Activated naive CD8-positive, alpha-beta T cell treated with anti-CD3 and anti-CD28 coated beads, Interleukin-2, amount 50 U/mL, for 24 hours (primary cell): ENCODE measurements at places on chromosomes 11 and 22.

DNA sequence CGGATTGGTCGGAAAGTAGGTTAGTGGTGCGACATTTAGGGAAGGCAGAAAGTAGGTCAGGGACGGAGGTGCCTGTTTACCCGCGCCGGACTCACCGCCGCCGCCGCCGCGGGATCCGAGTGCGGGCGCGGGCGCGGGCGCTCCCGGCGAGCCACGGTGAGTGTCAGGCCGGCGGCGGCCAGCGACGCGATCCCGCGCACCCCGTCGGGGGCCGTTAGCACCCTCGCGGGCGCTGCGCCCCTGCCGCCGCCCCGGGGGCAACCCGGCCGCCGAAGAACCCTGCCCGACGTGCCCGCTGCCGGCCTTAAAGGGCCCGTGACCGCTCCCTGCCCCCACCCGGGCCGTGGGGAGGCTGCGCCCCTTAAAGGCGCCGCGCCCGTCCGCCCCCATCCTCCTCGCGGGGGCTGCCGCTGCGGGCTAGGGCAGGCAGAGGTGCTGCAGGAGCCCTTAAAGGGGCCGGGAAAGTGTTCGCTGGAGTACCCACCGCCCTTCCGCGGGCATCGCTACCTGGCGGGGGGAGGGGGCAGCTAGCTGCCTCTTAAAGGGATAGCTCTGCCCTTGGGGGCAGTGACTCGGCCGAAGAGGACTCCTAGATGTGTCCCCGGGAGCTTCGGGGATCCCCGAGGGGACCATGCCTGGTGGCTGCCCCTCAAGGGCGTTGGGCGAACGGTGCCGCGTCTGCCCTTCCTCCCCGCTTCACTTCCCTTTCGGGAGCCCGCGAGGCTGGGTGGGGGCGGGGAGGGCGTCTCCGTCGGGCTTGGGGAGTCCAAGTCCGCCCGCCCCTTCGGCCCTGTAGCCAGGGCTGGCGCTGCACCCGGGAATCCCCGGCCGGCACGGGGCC is at the start of gene BMAL1:
Gene BMAL1 (plus strand): TSS at position 23 of the 841 bp plus-strand sequence. CDS start 76,519 bp downstream, outside the sequence.
- DNase-seq = peak; percentile 63

GRCh38 chr11:2891326-2892214 is 6.0 kb upstream of the CDKN1C start:
- DNase-seq = no peak

DNA sequence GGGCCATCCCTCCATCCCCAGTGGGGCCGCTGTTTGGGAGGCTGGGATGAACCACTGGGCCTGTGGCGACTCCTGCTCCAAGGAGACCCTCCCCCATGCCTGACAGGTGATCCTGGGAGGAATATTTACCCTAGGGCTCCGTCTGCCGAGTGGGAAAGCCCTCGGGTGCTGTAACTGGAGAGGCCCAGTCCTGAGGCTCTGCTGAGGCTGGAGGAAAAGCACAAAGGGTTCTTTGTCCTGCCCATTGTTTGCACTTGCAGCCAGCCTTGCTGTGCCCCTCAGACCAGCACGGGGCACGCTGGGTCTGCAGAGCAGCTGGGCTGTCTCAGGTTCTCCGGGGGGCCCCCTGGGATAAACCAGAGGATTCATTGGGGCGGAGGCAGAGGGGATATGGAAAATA is 321.1 kb downstream of the MN1 start:
- DNase-seq = no peak

DNA sequence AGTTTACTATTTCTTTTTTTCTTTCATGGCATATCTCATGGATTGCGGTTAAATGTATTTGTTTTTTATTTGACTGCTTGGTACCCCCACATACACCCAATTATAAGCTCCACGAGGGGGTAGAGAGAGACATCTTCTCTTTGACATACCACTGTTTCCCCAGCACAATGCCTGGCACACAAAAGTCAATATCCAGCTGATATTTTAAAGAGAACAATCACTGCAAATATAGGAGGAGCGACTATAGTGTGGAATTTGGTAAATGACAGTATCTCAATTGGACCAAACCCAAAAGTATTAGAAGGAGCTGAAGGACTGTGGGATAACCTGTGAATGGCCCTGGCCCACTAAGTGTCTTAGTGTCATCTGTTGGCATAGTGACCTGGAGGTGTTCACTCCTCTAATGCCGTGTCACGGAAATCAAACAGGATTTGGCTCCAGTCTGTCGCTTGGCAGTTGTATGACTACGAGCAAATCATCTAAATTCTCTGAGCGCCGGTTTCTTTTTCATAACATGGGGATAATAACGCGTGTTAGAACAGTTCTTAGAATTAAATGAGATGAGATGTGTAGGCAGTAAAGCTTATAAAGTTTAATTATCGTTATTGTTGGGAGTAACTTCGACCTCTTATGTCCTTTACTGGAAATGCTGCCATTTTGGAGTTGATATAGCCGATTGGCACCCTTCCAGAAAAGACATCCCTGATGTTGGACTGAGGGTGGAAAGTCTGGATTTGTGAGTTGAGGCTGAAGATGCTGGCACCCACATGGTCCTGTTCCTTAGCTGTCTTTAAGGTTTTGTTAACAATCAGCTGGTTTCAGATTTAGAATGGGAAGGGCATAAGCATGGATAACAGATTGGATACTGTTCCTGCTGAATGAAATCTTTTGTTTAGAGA is 144.5 kb downstream of the DBX1 start:
- DNase-seq = no peak

GRCh38 chr22:34454598-34454997 is 534.3 kb upstream of the LARGE1 start:
- no peak for DNase-seq

GRCh38 chr11:61571869-61572268 is 9.0 kb downstream of the SYT7 start:
- no peak for DNase-seq

DNA sequence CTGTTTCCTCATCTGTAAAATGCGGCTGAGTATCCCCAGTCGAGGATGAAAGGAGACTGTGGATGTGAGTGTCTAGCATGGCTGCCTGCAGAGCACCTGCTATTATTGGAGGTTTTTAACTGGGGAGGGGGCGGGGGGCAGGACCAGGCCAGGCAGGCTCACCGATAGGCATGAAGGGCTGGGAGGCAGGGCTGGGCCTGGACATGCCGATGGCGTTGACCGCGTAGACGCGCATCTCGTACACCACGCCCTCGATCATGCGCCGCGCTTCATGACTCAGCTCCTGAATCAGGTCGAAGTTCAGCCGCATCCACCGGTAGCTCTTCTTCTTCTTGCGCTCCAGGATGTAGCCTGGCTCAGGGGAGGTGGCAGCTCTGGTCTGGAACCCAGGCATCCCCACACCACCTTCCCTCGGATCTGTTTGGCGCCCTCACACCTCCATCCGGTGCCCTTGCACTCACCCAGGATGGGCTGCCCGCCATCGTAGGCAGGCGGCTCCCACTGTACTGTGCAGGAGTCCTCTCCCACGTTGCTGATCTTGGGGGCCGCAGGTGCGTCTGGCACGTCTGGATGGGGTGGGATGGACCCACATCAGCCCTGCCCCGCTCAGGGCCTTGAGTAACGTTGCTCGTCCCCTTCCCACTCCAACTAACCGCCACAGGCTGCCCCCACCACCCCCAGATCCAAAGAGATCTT is 15.1 kb downstream of the MYBPC3 start:
- DNase-seq = no peak

- no peak for DNase-seq
These were observed 557.3 kb upstream of the ANO5 start for GRCh38 chr11:21635394-21636145.

DNA sequence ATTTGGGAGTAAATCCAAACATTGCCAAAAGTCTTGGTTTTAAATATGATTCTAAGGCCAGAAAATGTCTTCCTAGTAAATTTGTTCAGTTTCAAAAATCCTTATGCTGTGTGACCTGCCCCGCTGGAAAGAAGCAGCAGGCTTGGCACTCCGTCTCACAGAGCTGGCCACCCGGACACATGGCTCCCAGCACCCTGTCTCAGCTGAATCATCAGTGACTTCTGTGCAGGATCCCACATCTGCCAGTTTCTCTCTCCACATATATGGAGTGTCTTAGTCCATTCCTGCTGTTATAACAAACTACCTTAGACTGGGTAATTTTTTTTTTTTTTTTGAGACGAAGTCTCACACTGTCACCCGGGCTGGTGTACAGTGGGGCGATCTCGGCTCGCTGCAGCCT is 356.7 kb downstream of the TBC1D22A start:
- DNase-seq = no peak

DNA sequence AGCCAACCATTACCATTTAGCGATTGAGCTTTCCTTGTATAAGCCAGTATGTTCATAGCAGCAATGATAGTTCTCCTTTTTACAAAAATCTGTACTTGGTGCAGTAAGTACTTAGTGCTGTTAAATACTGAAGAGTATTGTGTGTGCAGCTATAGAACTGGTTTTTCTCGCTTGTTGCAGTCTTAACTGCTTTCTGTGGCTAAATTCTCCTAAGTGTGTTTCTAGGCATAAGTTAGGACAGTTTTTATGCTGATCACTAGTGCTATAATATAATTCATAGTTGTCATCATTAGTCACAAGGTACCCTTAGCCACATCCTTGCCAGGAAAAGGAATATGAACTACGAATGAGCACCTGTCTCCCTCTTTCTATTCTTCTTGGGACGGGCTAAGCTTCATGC is 107.7 kb downstream of the GRAMD1B start:
- no peak for DNase-seq

DNA sequence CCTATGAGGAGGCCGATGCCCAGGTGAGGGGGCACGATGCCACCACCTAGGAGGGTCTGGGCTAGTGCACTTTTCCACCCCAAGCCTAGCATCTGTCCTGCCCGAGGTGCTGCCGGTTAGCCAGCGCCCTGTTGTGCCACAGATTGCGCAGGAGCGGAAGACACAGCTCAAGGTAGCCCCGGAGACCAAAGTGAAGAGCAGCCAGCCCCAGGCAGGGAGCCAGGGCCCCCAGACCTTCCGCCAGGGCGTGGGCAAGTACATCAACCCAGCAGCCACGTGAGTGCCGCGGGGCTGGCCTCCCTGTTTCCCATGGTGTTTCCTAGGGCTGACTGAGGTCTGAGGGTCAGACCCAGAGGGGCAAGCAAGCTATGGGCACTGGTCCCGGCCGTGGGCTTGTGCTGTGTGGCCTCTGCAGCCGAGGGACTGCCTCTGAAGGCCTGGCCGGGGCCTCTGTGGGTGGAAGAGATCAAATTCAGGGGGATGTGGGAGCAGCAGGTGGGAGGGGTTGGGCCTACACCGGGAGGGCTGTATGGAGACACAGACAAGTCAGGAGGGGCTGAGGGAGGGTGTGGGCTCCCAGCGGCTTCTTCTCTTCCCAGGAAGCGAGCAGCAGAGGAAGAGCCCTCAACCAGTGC is 29.1 kb downstream of the PPIL2 start:
- no peak for DNase-seq

DNA sequence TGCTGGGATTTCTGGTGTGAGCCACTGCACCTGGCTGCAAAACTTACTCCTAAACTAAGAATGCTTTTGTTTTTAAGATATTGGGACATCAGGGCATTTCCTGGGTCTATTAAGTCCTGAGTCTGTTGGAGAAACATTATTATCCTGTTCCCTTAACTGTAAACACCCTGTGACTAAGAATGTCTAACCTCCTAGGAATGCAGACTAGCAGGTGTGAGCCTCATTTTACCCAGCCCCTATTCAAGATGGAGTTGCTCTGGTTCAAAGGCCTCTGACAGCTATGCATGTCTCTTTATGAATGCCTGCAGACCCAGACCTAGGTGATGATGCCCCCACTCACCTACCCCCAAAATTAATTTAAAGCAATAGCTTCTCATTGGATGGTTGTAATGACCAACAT is 46.2 kb downstream of the DEPDC5 start:
- no peak for DNase-seq

DNA sequence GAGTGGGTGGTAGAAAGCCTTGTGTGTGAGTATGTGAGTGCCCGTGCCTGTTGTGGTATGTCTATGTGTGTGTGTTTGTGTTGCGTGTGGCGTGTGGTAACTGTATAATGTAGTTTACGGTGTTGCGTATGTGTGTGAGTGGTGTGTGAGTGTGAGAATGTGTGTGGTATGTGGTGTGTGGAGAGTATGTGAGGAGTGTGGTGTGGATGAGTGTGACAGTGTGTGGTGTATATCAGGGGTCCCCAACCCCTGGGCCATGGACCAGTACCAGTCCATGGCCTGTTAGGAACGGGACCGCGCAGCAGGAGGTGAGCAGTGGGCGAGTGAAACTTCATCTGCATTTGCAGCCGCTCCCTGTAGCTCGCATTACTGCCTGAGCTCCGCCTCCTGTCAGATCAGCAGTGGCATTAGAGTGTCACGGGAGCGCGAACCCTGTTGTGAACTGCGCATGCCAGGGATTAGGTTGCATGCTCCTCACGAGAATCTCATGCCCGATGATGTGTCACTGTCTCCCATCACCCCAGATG is 5.7 kb downstream of the UPK3A start:
- DNase-seq = no peak

GRCh38 chr22:49592780-49593501 is 234.7 kb downstream of the BRD1 start:
- no peak for DNase-seq
